ENCODE measurements at places on chromosomes 11 and 22.

- no peak for DNase-seq
These were observed 27.2 kb downstream of the ABTB2 start for GRCh38 chr11:34330653-34331052.

DNA sequence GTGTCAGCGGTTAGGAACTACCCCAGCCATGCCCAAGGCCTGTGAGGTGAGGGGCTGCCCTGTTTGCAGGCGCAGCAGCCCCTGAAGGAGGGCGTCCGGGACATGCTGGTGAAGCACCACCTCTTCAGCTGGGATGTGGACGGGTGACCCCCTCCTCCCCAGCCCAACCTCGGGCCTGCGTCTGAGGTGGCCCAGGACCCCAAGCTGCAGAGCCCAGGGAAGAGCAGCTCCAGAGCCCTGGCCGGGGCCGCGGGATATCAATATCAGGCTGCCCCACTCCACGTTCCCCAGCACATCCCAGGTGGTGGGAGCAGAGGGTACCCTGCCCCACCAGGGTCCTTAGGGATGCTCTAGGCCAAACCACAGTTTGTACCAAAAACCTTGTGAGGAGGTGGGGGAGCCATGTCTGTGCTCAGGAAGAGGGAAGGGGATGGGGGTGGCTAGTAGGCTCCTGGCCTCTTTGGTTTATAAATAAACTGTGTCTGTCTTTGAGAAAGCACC lies 39.3 kb downstream of the SGSM3 start:
- no peak for DNase-seq

DNA sequence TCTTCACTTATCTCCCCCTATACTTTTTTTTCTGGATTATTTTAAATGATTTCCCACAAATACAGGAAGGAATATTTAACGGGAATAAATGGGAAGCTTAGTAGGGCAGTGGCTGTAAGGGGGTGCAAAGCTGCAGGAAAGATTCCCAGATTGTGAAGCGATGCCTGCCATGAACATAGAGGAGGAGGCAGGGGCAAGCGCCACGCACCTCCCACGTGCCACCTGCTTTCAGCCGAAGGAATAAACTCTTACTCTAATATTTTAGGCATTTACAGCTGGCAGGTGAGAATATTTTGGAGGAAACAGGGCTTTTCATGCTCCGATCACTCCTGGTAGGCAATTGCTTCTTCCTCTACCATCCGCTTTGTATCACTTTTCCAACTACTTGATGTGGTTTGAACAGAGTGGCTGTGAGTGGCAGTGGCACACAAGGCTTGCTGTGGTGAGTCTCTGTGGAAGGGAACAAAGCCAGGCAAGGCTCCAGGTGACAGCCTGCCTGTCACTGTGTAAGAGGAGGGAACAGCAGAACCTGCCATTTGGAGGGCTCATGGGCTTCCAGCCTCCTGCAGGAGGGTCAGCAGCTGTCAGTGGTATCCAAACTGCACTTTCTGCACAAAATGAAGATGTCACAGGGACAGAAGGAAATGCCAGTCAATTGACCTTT lies 54.5 kb upstream of the PLET1 start:
- no peak for DNase-seq

- DNase-seq, result no peak
These were observed 278.5 kb downstream of the CASP12 start for GRCh38 chr11:104619751-104620150.

- peak; percentile 19 for DNase-seq
These were observed 570 bp upstream of the TPCN2 start for GRCh38 chr11:69048031-69048693.

DNA sequence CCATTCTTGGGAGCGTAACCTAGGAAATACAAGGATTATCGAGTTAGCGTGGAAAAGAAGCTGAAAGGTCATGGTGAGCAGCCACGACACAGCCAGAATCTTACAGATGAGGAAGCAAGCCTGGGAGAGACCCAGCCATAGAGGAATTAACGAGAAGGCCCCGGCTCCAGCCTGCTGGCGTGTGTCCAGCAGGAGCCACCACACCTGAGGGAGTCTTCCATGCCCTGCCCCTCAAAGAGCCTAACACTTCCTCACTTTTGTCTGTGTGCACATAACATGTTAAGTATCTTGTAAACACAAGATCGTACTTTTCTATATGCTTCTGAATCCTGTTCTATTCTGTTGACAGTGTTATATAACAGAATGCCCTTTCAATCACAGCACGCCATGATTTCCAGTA lies 18.1 kb downstream of the CECR2 start:
- DNase-seq, result no peak

GRCh38 chr11:44221456-44221855 lies 88.5 kb downstream of the ALX4 start:
- DNase-seq, result no peak

GRCh38 chr11:18754308-18754707 lies 28.3 kb upstream of the IGSF22 start:
- DNase-seq, result no peak

GRCh38 chr11:75487365-75487764 lies 38.4 kb downstream of the GDPD5 start:
- no peak for DNase-seq

GRCh38 chr11:84384731-84385130 lies 1098.6 kb upstream of the CCDC90B start:
- DNase-seq, result peak; percentile 32

GRCh38 chr22:44692662-44693007 lies 9.4 kb upstream of the PRR5 start:
- no peak for DNase-seq

DNA sequence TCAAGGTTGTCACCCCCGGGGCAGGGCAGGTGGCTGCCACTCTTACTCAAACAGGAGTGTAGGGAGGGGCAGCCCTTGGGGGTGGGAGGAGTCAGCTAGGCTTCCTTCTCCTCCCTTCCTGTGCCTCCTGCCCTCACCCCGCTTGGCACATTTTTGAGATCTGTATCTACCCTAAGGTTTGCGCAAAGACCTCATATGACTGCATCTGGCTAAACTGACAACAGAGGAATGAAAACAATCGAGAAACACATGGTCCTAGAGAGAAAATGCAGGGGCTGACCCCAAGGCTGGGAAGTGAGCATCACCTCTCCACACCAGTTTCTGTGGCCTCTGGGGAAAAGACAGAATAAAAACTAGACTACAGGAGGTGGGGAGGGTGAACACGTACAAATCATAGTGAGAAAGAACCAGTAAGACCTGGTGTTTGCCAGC lies 28.1 kb downstream of the IGSF9B start:
- DNase-seq, result peak; percentile 74

DNA sequence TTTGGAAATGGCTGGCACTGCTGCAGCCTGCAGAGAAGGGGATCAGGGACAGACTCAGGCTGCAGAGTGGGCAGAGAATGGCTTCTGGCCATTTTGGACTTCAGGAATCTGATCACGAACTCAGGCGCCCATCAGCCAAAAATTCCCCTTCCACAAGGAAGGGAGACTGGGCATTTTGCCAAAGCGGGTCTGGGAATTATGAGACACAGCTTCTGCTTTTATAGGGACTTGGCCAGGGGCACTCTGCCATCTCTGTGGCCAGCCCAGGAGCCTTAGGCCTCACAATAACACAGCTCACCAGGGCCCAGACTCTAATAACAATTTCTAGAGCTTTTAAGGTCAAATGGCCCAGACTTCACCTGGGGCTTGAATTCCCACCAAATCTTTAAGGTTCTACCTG lies 74.7 kb downstream of the CHST1 start:
- DNase-seq, result no peak

Measured in fibroblast of villous mesenchyme (primary cell).